ENCODE measurements at places on chromosomes 11 and 22. TPM values are rescaled to one million over a fixed set of nuclear protein-coding genes. Genes with fewer than 3 reads are reported as not detected.

Gene MFRP
- total RNA-seq, result not detected

Gene BACE1
- 19.9 TPM for total RNA-seq

Gene BARX2
- not detected for total RNA-seq

Gene SPDYC
- not detected for total RNA-seq

Gene SYT9
- total RNA-seq, result 0.06 TPM

Gene EMID1
- 1.6 TPM for total RNA-seq

Gene OSM
- 0.24 TPM for total RNA-seq

Gene APOBEC3H
- not detected for total RNA-seq

Gene SMPD1
- 63.5 TPM for total RNA-seq

Gene CNGA4
- total RNA-seq, result 0.19 TPM

Gene TIGD3
- total RNA-seq, result 0.15 TPM

Gene ADAMTS8
- total RNA-seq, result 0.45 TPM

Gene TOMM22
- 57.8 TPM for total RNA-seq

Gene DRD2
- total RNA-seq, result not detected

Gene B3GAT1
- total RNA-seq, result 0.08 TPM

Gene MAJIN
- total RNA-seq, result not detected

Gene TTC12
- 10.9 TPM for total RNA-seq

Gene CRYAB
- total RNA-seq, result 5,489 TPM

Gene DRD4
- 0.29 TPM for total RNA-seq

Gene FADS2
- total RNA-seq, result 30.4 TPM

Gene DEFB108B
- total RNA-seq, result not detected

Gene SMTNL1
- not detected for total RNA-seq

Gene NAA40
- 27.4 TPM for total RNA-seq

Gene SCO2
- total RNA-seq, result not detected

Gene PARVA
- total RNA-seq, result 61.4 TPM

Gene DAGLA
- total RNA-seq, result 5.5 TPM

Gene UBXN1
- 82.8 TPM for total RNA-seq

Gene DGAT2
- total RNA-seq, result 8.5 TPM

Gene OR56B4
- total RNA-seq, result not detected

Gene PAK1
- 18.3 TPM for total RNA-seq

Gene SCUBE2
- total RNA-seq, result 1.6 TPM

Gene IGSF22
- 1.1 TPM for total RNA-seq

Gene KRTAP5-2
- not detected for total RNA-seq

Gene CCDC87
- total RNA-seq, result 0.53 TPM

Gene C11orf87
- total RNA-seq, result not detected

Gene GSTT2B
- 9.7 TPM for total RNA-seq

Gene YAP1
- 108 TPM for total RNA-seq

Gene TUB
- total RNA-seq, result 28.4 TPM

Gene CRYBB2
- total RNA-seq, result not detected
